Urinary bladder (tissue), 4 donors: ENCODE measurements at places on chromosomes 7 and 10. TPM values are rescaled to one million over a fixed set of nuclear protein-coding genes. Genes with fewer than 3 reads are reported as not detected.

The C10orf67 gene
- not detected for polyA plus RNA-seq

The PON1 gene
- polyA plus RNA-seq = 0.13 TPM

The HTRA1 gene
- polyA plus RNA-seq = 145 TPM

The ZNF3 gene
- 17.4 TPM for polyA plus RNA-seq

The TMEM270 gene
- polyA plus RNA-seq = 0.09 TPM

The GALNT17 gene
- 45.8 TPM for polyA plus RNA-seq

The ASL gene
- 34.9 TPM for polyA plus RNA-seq

The TAX1BP1 gene
- 99.7 TPM for polyA plus RNA-seq

The OR2A12 gene
- polyA plus RNA-seq = not detected

The FAM25A gene
- polyA plus RNA-seq = not detected

The CDCA7L gene
- polyA plus RNA-seq = 7.8 TPM

The SHTN1 gene
- polyA plus RNA-seq = 2.9 TPM

The GRM8 gene
- polyA plus RNA-seq = 2.1 TPM

The PPIF gene
- polyA plus RNA-seq = 39.4 TPM

The JAKMIP3 gene
- polyA plus RNA-seq = 1.5 TPM

The GPNMB gene
- polyA plus RNA-seq = 62.2 TPM

The BPGM gene
- polyA plus RNA-seq = 19.2 TPM

The SUGCT gene
- 3.3 TPM for polyA plus RNA-seq

The SPDYE1 gene
- not detected for polyA plus RNA-seq

The SGMS1 gene
- polyA plus RNA-seq = 21.2 TPM

The ASAH2 gene
- 0.85 TPM for polyA plus RNA-seq

The ZNF467 gene
- polyA plus RNA-seq = 9.5 TPM

The STAG3 gene
- polyA plus RNA-seq = 0.61 TPM

The INHBA gene
- polyA plus RNA-seq = 1.0 TPM

The DMBT1 gene
- 4.8 TPM for polyA plus RNA-seq

The WDR86 gene
- 4.2 TPM for polyA plus RNA-seq
